ENCODE measurements at places on chromosomes 3 and 15. TPM values are rescaled to one million over a fixed set of nuclear protein-coding genes. Genes with fewer than 3 reads are reported as not detected.
A peak's percentile ranks its signal among the peaks of the same experiment; 100 is the strongest.

DNA sequence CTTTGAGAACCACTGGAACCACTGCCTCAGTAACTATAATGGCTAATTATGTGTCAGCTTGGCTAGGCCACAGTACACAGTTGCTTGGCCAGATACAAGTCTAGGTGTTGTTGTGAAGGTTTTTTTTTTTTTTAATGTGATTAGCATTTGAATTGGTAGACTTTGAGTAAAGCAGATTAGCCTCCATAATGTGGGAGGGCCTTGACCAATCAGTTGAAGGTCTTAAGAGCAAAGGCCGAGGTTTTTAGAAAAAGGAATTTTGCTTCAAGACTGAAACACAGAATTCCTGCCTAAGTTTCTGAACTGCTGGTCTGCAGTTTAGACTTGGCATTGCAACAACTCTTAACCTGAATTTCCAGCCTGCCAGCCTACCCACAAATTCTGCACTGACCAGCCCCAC is 451.6 kb upstream of the AZI2 start:
- no peaks in the 10 kb centered on the region for H3K36me3 ChIP-seq
- H3K4me3 ChIP-seq: no peak overlapping the region
- H3K4me1 ChIP-seq: no peaks in the 10 kb centered on the region
- no peak overlapping the region for H3K27ac ChIP-seq

GRCh38 chr3:29186131-29186599 is 94.7 kb upstream of the RBMS3 start:
- H3K27me3 ChIP-seq: no peaks in the 10 kb centered on the region
- DNase-seq: no peak
- peaks cover 32% of the 10 kb centered on the region for H3K4me1 ChIP-seq
- H3K27ac ChIP-seq: peak overlapping the region; percentile 64
- H3K36me3 ChIP-seq: peaks cover 2% of the 10 kb centered on the region

EIF4E3 gene
- 7.7 TPM for total RNA-seq

DNA sequence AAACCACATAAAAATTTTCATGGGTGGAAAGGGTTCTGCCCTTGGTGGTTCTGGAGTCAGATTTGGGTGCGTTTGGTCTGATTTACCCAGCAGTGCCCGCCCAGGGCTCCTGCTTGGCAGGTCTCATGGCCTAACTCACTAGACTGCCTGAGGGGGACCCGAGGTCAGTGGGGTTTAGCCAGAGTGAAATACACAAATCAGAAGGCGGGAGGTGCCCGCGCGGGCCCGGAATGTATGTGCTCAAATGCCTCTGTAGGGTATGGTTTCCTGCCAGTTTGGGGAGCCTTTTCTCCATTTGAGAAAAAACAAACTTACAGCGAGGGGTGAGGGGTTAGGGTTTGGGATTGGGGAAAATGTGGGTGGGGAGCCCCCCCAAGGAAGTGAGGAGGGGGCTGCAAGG is 70.9 kb upstream of the POLG start:
- no peaks in the 10 kb centered on the region for H3K36me3 ChIP-seq
- no peak overlapping the region for H3K27ac ChIP-seq
- peaks cover 92% of the 10 kb centered on the region for H3K27me3 ChIP-seq

DNA sequence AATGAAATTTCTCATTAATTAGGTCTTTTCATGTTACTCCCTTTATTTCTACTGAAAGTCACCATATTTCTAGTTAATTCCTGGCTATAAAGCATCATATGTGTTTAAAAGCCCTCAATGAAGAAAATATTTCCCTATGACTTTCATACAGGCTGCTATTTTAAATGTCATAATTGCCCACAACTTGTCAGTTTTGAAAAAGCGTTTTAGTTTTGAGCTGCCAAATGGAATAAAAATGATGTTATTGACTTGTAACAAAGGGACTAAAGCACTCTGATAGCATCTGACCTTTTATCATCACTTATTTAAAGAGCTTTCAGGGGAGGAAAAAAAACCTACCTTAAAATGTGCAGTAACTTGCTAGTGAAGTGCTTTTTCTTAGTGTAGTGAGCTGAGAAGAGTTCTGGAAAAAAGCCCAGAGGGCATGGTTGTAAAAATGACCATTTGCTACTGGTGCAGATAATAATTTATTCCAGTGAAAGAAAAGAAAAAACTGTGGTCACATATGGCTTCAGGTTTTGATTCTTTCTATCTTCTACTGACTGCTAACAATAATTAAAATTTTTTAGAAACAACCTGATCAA is 877.2 kb downstream of the CADM2 start:
- H3K27ac ChIP-seq: no peak overlapping the region
- no peaks in the 10 kb centered on the region for H3K36me3 ChIP-seq
- no peaks in the 10 kb centered on the region for H3K4me1 ChIP-seq
- no peak overlapping the region for H3K4me3 ChIP-seq
- no peaks in the 10 kb centered on the region for H3K27me3 ChIP-seq
- no peak for DNase-seq

NLGN1 gene
- 3.9 TPM for total RNA-seq

DNA sequence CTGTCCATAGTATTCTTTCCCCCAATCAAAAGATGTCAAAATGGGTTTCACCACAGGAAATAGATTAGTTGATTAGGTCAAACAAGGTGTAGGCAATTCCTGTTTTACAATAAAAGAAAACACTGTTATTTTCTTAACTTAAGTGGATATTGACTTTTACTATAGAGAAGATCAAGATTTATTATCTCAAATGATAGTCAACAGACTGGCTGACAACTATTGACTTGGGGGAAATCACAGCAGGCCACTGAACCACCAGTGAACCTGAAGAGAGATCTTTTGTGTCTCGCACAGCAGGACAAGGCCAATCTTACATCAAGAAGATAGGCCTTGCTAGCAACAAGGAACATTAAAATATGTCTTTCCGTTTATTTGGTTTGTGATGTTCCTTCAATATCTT is 1187.6 kb downstream of the SI start:
- no peaks in the 10 kb centered on the region for H3K36me3 ChIP-seq
- no peaks in the 10 kb centered on the region for H3K4me1 ChIP-seq
- no peak for DNase-seq
- no peak overlapping the region for H3K4me3 ChIP-seq

- no peaks in the 10 kb centered on the region for H3K36me3 ChIP-seq
- no peak overlapping the region for H3K4me3 ChIP-seq
- H3K27ac ChIP-seq: no peak overlapping the region
- peaks cover 13% of the 10 kb centered on the region for H3K4me1 ChIP-seq
Observed at GRCh38 chr3:15367059-15367458, 34.7 kb upstream of the SH3BP5 start.

AHSG gene
- not detected for total RNA-seq

ZWILCH gene
- total RNA-seq: 13.8 TPM

ZDHHC23 gene
- total RNA-seq: 0.18 TPM

- peaks cover 19% of the 10 kb centered on the region for H3K4me1 ChIP-seq
- no peak overlapping the region for H3K4me3 ChIP-seq
- no peak overlapping the region for H3K27ac ChIP-seq
- H3K36me3 ChIP-seq: no peaks in the 10 kb centered on the region
- H3K27me3 ChIP-seq: peaks cover 7% of the 10 kb centered on the region
Observed at GRCh38 chr15:45583731-45584639, 3.2 kb upstream of the BLOC1S6 start.

DNA sequence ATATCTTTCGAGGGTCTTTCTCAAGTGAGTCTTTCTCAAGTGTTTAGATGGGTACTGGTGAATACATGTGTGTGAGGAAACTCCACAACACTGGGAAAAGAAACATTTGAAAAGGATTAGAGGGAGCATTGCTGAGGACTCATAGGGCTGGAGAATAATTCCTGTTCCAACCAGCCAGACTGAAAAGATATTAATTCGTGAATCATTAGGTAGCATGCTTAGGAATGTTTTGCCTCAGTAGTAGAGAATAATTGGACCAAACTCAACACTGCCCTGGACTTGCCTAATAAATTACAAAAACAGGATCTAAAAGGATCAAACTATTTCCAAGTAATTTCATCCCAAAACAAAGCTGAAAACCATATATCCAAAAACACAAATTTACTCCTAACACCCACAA is 17.3 kb downstream of the PP2D1 start:
- no peaks in the 10 kb centered on the region for H3K27me3 ChIP-seq
- H3K4me1 ChIP-seq: no peaks in the 10 kb centered on the region
- DNase-seq: no peak
- no peak overlapping the region for H3K27ac ChIP-seq
- H3K36me3 ChIP-seq: peaks cover 2% of the 10 kb centered on the region
- no peak overlapping the region for H3K4me3 ChIP-seq

DNA sequence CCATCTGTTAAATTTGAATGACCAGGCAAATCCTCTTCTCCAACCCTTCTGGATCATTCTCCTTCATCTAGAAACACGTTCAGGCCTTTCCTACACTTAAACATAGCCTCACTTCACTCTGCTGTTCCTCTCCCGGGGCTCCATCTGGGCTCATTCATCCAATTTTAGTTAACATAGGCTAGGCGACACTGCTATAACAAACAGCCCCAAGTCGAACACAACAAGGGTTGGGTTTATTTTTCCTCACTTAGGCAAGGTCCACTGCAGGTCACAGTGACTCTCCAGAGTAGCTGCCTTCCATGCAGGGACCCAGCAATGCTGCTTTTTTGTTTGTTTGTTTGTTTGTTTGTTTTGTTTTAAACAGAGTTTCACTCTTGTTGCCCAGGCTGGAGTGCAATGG is 250.8 kb downstream of the XXYLT1 start:
- peaks cover 54% of the 10 kb centered on the region for H3K27me3 ChIP-seq
- H3K4me1 ChIP-seq: no peaks in the 10 kb centered on the region
- no peaks in the 10 kb centered on the region for H3K36me3 ChIP-seq

ZNF660 gene
- total RNA-seq: 11.2 TPM

FETUB gene
- total RNA-seq: not detected

GRCh38 chr3:72678867-72679266 is 169.4 kb downstream of the SHQ1 start:
- no peak overlapping the region for H3K4me3 ChIP-seq
- H3K36me3 ChIP-seq: peaks cover 1% of the 10 kb centered on the region
- H3K4me1 ChIP-seq: peaks cover 10% of the 10 kb centered on the region

DNA sequence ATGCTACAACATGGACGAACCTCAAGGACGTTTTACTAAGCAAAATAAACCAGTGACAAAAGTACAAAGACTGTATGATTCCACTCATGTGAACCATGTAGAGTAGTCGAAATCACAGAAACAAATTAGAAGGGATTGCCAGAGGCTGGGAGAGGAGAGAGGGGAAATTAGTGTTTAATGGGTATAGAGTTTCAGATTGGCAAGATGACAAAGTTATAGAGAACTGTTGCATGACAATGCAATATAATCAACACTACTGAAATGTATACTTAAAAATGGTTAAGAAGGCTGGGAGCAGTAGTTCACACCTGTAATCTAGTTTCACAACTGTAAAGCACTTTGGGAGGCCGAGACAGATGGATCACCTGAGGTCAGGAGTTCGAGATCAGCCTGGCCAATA is 36.9 kb downstream of the PLS1 start:
- H3K4me1 ChIP-seq: no peaks in the 10 kb centered on the region
- H3K4me3 ChIP-seq: no peak overlapping the region

- H3K27ac ChIP-seq: no peak overlapping the region
- no peak overlapping the region for H3K4me3 ChIP-seq
- H3K27me3 ChIP-seq: no peaks in the 10 kb centered on the region
- H3K36me3 ChIP-seq: peaks cover 62% of the 10 kb centered on the region
- peaks cover 5% of the 10 kb centered on the region for H3K4me1 ChIP-seq
- DNase-seq: no peak
Observed at GRCh38 chr3:16319307-16319706, 54.3 kb downstream of the OXNAD1 start.

DNA sequence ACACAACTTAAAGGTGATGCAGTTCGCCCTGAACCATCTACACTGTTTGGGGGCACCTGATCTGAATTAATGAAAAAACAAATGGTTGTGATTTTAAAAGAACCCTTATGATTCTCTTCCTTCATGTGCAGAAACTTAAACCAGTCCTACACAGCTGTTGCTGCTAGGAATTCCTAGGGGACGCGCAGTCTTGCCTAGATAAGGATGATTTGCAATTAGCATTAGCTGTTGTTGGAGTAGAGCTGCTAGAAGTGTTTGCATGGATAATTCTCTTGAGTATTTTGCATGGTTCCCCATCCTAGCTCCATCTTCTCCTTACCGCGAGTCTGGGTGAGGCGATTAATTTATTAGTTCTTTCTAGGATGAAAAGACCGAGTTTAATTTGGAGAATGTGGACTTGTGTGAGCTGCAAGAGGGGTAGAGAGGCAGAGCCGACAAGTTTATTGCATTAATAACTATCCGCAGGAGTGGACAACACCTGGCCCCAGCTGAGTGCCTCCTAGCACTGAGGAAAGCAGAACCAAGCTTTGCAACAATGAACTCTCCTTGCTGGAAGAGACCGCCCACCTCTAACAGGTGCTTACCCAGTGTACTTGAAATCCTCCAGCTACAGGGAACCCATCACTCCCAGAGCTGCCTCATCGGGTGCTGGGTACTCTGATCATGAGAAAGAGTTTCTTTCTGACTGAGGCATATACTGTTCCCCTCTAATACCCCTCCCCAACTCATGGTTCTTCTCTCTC is 75.0 kb upstream of the WNT7A start:
- no peak overlapping the region for H3K27ac ChIP-seq
- no peak for DNase-seq
- no peak overlapping the region for H3K4me3 ChIP-seq
- no peaks in the 10 kb centered on the region for H3K4me1 ChIP-seq

DNA sequence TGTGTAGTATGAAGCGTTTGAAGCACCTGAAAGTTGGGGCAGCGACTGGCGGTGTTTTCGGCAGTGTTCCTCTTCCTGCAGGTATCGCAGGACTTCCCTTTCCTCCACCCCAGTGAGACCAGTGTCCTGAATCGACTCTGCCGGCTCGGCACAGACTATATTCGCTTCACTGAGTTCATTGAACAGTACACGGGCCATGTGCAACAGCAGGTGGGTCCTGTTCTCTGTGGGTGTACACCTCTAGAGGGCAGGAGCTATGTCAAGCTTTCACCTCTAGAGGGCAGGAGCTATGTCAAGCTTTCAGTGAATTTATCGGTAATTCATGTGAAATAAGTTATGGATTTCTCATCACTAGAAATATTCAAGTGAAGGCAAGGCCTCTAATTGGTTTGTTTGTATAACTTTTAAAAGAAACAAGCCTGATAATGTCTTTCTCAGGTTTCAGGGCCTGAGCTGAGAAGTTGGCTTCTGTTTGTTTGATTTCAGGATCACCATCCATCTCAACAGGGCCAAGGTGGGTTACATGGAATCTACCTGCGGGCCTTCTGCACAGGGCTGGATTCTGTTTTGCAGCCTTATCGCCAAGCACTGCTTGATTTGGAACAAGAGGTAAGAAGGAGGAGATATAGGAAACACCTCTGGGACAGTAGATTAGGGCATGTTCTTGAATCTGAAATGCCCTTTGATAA is 5.3 kb downstream of the TUBGCP4 start:
- H3K4me3 ChIP-seq: no peak overlapping the region
- DNase-seq: no peak
- peaks cover 11% of the 10 kb centered on the region for H3K4me1 ChIP-seq
- H3K36me3 ChIP-seq: peaks cover 24% of the 10 kb centered on the region
- H3K27ac ChIP-seq: no peak overlapping the region

DNA sequence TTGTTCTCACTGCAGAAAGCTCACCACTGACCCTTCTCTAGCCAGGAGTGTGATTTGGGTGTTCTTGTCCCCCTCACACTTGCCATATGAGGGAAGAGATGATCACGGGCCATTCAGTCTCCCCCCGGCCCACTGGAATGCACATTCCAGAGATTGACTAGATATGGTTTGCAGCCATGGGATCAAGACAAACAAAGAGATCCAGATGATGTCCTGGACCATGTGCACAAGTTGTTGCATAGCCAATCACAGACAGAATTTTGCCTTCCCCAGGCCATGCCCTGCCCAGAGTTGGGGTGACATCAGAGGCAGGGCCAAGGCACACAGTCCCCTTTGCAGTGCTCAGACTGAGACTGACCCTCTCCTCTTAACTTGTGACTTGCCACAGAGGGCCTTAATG is 14.8 kb downstream of the MUC13 start:
- H3K4me3 ChIP-seq: no peak overlapping the region
- no peak overlapping the region for H3K27ac ChIP-seq
- H3K27me3 ChIP-seq: peaks cover 5% of the 10 kb centered on the region
- no peak for DNase-seq
- no peaks in the 10 kb centered on the region for H3K36me3 ChIP-seq
- H3K4me1 ChIP-seq: no peaks in the 10 kb centered on the region

SCAANT1 gene
- total RNA-seq: not detected

Data from osteocyte (in vitro differentiated cells).